CD4-positive, alpha-beta T cell treated with Interleukin-17A for 1 hour (primary cell): ENCODE measurements at places on chromosomes 11 and 22.

- no peak for DNase-seq
These were observed 1158.9 kb downstream of the DLG2 start for GRCh38 chr11:84468235-84468634.

DNA sequence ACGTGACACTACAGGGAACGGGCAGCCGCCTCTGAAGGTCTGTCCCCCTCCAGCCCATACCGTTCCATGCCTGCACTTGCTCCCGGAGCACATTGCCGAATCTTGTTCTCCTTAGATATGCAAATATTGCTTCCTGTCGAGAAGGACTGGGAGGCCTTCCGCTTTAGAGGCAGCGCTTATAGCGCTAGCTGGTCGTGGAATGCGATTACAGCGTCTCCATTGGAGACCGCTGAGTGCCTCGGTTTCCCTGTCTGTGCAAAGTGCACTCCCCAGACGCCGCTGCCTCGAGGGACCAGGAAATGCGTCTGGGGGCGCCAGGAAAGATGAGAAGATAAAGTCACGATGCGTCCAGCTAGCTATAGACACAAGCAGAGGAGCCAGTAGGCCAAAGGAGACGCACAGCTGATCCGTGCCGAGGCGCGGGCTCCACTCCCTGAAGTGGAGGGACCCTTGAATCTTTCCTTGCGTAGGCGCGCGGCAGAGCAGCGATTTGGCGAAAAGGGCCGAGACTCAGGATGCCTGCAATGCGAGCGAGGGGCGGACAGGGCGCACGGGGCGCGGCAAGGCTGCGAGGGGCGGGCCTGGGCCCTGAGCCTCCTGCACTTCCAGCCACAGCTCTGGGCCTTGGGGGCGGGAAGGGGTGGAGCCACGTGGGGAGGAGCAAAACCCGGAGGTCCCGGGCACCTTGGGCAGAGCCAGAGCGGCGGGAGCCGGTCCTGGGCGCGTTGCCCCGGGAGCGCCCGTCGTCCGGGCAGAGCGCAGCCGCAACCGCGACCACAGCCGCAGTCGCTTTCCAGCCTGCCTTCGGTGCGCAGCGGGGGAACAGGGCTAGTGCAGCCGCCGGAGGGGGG is at the start of gene RASSF10:
Gene RASSF10, plus strand, starts transcription at position 692 of the 851 bp plus-strand sequence. CDS start 261 bp downstream, outside the sequence.
- DNase-seq, result no peak

DNA sequence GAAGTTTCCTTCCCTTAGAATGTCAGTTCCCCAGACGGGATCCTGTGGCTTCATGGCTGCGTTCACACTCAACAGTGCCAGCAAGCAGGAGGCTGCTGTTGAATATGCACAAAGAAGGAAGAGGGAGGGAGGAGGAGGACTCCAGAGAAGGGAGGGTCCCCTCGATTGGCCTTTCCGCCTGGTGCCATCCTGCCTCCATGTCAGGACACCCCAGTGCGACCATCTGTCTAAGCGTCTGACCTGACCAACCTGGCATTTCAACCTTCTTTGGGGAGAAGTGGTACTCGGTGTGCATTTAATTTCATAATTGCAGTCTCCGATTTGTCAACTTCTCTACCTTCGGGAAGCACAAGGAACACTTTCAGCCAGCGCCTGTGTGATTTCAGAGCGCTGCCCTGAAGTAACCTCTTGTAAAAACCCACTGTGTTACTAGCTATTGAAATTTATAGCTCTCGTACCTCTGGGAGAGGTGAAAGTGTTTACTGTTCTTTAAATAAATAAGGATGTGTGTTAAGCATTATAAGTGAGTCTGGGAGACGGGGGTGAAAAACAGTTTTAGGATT is 1491.9 kb downstream of the TBC1D22A start:
- no peak for DNase-seq

DNA sequence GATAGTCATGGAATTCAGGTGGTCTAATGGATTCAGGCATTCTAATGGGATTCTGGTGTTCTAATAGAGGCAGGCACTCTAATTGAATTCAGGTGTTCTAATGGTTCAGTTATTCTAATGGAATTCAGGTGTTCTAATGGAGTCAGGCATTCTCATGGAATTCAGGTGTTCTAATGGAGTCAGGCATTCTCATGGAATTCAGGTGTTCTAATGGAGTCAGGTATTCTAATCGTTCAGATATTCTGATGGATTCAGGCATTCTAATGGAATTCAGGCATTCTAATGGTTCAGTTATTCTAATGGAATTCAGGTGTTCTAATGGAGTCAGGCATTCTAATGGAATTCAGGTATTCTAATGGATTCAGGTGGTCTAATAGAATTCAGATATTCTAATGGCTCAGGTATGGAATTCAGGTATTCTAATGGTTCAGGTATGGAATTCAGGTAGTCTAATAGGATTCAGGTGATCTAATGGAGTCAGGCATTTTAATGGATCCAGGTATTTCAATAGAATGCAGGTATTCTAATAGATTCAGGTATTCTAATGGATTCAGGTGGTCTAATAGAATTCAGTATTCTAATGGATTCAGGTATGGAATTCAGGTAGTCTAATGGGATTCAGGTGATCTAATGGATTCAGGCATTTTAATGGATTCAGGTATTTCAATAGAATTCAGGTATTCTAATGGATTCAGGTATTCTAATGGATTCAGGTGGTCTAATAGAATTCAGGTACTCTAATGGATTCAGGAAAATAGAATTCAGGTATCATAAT is 22.0 kb upstream of the PHF21B start:
- DNase-seq, result no peak

DNA sequence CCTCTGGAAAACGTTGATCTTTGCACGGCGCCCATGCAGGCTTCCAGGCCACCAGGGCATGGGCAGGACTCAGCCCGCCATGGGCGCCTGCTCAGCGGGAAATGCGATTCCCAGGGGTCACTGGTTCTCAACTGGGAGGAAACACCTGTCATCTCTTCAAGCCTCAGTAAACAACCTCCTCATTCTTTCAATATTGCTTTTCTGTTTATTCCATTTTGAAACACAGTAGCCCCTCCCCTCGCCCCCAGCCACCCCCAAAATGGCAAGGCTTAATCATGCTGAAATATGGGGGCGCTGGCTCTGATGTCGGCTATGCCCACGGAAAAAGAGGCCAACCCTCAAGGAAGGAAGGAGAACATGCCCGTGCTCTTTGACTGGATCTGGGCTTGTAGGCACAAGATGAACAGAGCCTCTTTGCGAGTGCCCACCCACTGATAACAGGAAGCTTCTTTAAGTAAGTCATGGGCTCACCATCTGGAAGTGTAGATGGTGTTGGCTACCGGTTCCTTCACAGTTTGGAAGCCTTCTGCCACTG is 594 bp upstream of the POU2AF1 start:
- DNase-seq, result no peak

DNA sequence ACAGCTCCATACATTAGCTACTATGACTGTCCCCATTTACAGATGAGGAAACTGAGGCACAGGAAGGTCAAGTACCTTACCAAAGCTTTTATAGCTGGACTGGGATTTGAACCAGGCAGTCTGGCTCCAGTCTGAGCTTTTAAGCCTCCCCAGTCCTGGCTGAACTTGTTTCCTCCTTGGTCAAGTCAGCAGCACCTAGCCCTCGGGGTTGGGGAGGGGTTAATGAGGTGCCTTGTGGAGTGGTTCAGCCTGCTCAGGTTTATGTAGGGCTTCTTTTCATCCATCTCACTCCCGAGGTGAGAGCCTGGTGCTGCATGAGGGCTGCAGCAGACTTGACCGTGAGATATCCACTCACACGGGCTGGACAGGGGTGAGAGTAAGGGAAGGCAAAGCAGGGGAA is 36.7 kb upstream of the GCAT start:
- no peak for DNase-seq

GRCh38 chr22:28027453-28028448 is 108.7 kb upstream of the PITPNB start:
- no peak for DNase-seq

GRCh38 chr22:35498026-35498800 is 42.4 kb upstream of the RASD2 start:
- DNase-seq, result no peak

DNA sequence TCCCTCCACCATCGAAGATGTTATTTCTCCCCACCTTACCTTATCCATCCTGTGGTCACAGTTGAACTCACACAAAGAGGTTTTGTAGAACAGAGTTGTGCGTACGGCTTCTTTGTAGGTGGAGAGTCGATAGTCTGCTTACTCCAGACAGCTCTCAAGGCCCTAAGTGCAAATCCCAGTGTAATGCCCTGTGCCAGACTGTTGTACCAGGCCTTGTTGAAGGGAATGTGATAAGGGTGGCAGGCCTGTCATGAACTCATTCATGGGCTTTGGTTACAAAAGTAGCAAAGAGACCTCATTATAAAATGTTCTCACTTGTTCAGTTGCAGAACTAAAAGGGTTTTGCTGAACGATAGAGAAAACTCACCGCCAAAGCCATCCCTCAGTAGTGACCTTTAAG is 288.7 kb upstream of the CADM1 start:
- no peak for DNase-seq

- no peak for DNase-seq
These were observed 86.1 kb upstream of the ZBED5 start for GRCh38 chr11:10943968-10944367.

GRCh38 chr22:46251816-46252380 is 1.8 kb upstream of the CDPF1 start:
- no peak for DNase-seq

GRCh38 chr11:118845369-118845768 is 38.3 kb upstream of the CXCR5 start:
- no peak for DNase-seq

GRCh38 chr11:31808721-31809540 is 2.2 kb downstream of the PAX6 start:
- no peak for DNase-seq
